Suppressor macrophage treated with lipopolysaccharide for 1 hour (primary cell): ENCODE measurements at places on chromosomes 5 and 9.

- no peak for DNase-seq
Observed at GRCh38 chr5:29085142-29085541, 2046.8 kb upstream of the CDH9 start.

- peak; percentile 89 for DNase-seq
Observed at GRCh38 chr9:20624201-20625002, 2.1 kb upstream of the MLLT3 start.

- no peak for DNase-seq
Observed at GRCh38 chr5:5490774-5491347, 68.4 kb downstream of the ICE1 start.

- no peak for DNase-seq
Observed at GRCh38 chr9:121172726-121173487, 28.8 kb downstream of the RAB14 start.

GRCh38 chr9:134602547-134603362 lies 38.8 kb upstream of the COL5A1 start:
- no peak for DNase-seq
